Mesothelial cell of epicardium (in vitro differentiated cells): ENCODE measurements at places on chromosomes 5 and 9. TPM values are rescaled to one million over a fixed set of nuclear protein-coding genes. Genes with fewer than 3 reads are reported as not detected.

Gene TMEFF1
- 19.6 to 25.5 TPM (median 24.3 TPM) in 3 replicates for total RNA-seq

Gene SLC30A5
- total RNA-seq: 49.0 to 57.5 TPM (median 56.0 TPM) in 3 replicates

Gene OSMR
- 5.0 to 5.9 TPM (median 5.1 TPM) in 3 replicates for total RNA-seq

Gene ASPN
- 0.63 to 0.86 TPM (median 0.63 TPM) in 3 replicates for total RNA-seq

Gene SCGB3A2
- total RNA-seq: 0.49 TPM in 1 of 3 replicates, not detected in the others

Gene EGFLAM
- 6.8 to 7.1 TPM (median 7.1 TPM) in 3 replicates for total RNA-seq

Gene SPATA31E1
- 0.09 TPM in 1 of 3 replicates, not detected in the others for total RNA-seq

- no peaks in the 10 kb centered on the region for H3K27me3 ChIP-seq
- peaks cover 45% of the 10 kb centered on the region for H3K4me1 ChIP-seq
- no peaks in the 10 kb centered on the region for H3K36me3 ChIP-seq
- peak; percentile 84 for DNase-seq
Measured at GRCh38 chr5:149320791-149321330, 24.4 kb upstream of the GRPEL2 start.

- DNase-seq: no peak
- peaks cover 31% of the 10 kb centered on the region for H3K4me1 ChIP-seq
- H3K27me3 ChIP-seq: no peaks in the 10 kb centered on the region
- H3K27ac ChIP-seq: no peak overlapping the region
- H3K4me3 ChIP-seq: no peak overlapping the region
- no peaks in the 10 kb centered on the region for H3K36me3 ChIP-seq
Measured at GRCh38 chr9:91678807-91679580, 255.4 kb upstream of the NFIL3 start.

DNA sequence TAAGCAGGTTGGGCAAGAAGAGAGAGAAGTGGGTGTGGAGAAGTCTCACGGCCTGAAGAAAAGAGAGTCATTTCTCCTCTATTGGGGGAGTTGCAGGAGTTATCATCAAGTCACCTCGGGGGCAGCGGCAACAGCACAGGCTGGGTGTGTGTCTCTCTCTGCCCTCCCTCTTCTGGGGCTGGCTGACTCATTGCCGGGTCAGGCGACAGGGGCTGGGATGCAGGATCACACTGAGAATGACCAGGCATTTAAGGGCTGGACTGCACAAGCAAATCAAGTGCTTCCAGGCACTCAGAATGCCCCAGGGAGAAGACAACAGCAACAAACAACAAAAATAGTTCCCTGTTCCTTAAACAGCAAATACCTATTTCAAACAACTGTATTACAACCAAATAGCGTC, 6.3 kb upstream of the EQTN start:
- DNase-seq: no peak
- H3K27me3 ChIP-seq: no peaks in the 10 kb centered on the region
- no peak overlapping the region for H3K4me3 ChIP-seq

- no peaks in the 10 kb centered on the region for H3K27me3 ChIP-seq
- H3K4me3 ChIP-seq: no peak overlapping the region
- H3K4me1 ChIP-seq: no peaks in the 10 kb centered on the region
- no peaks in the 10 kb centered on the region for H3K36me3 ChIP-seq
- DNase-seq: no peak
Measured at GRCh38 chr9:89059925-89060506, 68.7 kb downstream of the S1PR3 start.

- no peaks in the 10 kb centered on the region for H3K27me3 ChIP-seq
- no peak overlapping the region for H3K27ac ChIP-seq
- DNase-seq: no peak
- no peak overlapping the region for H3K4me3 ChIP-seq
Measured at GRCh38 chr5:60517850-60518249, 182.1 kb downstream of the DEPDC1B start.

DNA sequence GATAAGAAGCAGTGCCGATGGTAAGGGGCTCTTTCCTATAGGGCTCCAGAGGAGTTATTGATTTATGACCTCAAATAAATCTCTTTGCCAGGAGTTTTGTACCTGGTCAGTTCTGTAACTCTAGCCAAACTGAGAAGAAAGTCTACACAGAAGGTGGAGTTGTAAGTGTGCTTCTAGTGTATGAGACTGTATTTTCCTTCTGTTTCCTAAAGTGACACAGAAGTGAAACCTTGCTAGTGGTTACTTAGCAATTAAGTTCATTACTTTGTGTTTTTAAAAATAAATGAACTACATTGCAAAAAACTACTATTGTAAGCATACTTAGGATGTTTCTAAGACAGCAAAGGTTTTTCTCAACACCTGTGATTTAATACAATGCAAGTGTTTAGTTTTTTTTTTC, 48.7 kb upstream of the ACTBL2 start:
- H3K27me3 ChIP-seq: no peaks in the 10 kb centered on the region
- H3K4me1 ChIP-seq: peaks cover 24% of the 10 kb centered on the region
- no peak overlapping the region for H3K4me3 ChIP-seq
- peak overlapping the region; percentile 57 for H3K27ac ChIP-seq
- H3K36me3 ChIP-seq: no peaks in the 10 kb centered on the region
- no peak for DNase-seq

GRCh38 chr5:90740244-90740799, 181.7 kb downstream of the ADGRV1 start:
- H3K27ac ChIP-seq: no peak overlapping the region
- peaks cover 27% of the 10 kb centered on the region for H3K36me3 ChIP-seq
- H3K4me1 ChIP-seq: no peaks in the 10 kb centered on the region
- no peak for DNase-seq
- no peak overlapping the region for H3K4me3 ChIP-seq

DNA sequence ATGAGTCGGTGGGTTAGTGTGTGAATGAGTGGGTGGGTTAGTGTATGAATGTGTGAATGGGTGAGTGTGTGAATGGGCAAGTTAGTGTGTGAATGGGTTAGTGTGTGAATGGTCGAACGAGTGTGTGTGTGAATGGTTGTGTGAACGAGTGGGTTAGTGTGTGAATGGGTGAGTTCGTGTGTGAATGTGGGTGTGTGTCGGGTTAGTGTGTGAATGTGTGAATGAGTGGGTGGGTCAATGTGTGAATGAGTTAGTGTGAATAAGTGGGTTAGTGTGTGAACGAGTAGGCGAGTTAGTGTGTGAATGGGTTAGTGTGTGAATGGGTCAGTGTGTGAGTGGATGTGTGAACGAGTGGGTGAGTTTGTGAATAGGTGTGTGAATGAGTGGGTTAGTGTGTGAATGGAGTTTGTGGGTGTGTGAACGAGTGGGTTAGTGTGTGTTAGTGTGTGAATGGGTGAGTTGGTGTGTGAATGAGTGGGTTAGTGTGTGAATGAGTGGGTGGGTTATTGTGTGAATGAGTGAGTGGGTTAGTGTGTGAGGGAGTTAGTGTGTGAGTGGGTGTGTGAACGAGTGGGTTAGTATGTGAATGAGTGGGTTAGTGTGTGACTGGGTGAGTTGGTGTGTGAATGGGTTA, 38.8 kb downstream of the NKD2 start:
- H3K4me3 ChIP-seq: no peak overlapping the region
- no peak overlapping the region for H3K27ac ChIP-seq
- DNase-seq: no peak
- no peaks in the 10 kb centered on the region for H3K36me3 ChIP-seq
- H3K27me3 ChIP-seq: no peaks in the 10 kb centered on the region

- no peak overlapping the region for H3K4me3 ChIP-seq
- no peaks in the 10 kb centered on the region for H3K27me3 ChIP-seq
- no peaks in the 10 kb centered on the region for H3K36me3 ChIP-seq
Measured at GRCh38 chr9:18457510-18457909, 16.4 kb upstream of the ADAMTSL1 start.
